ENCODE measurements at places on chromosomes 5 and 9. TPM values are rescaled to one million over a fixed set of nuclear protein-coding genes. Genes with fewer than 3 reads are reported as not detected.

SRA1 gene
- 33.2 TPM for total RNA-seq

HMGCS1 gene
- 102 TPM for total RNA-seq

SPARC gene
- 0.67 TPM for total RNA-seq

- peak overlapping the region; percentile 89 for H3K4me3 ChIP-seq
- H3K27me3 ChIP-seq: no peaks in the 10 kb centered on the region
- peak overlapping the region; percentile 96 for H3K27ac ChIP-seq
- peaks cover 54% of the 10 kb centered on the region for H3K4me1 ChIP-seq
Observed at GRCh38 chr9:70259512-70259802, 679 bp downstream of the SMC5 start.

DNA sequence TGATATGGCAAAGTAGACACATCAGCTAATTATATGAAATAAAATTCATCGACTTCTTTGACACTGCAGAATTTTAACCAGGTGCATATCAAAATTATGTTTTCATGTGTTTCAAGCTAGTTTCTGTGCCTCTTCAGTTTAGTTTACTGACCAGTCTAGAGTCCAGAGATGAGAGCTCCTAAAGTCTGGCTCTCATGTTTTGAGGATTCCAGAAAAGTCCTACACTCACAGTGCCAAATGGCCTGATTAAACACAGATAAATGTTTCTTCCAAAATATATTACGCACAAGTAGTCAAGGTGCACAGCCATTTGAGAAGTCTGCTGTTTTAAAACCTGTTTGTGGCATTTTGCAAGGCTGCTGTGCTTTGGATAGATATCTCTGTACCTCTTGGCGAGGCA is 15.6 kb downstream of the RGMB start:
- no peak overlapping the region for H3K27ac ChIP-seq
- H3K27me3 ChIP-seq: no peaks in the 10 kb centered on the region
- H3K36me3 ChIP-seq: peaks cover 2% of the 10 kb centered on the region

DNA sequence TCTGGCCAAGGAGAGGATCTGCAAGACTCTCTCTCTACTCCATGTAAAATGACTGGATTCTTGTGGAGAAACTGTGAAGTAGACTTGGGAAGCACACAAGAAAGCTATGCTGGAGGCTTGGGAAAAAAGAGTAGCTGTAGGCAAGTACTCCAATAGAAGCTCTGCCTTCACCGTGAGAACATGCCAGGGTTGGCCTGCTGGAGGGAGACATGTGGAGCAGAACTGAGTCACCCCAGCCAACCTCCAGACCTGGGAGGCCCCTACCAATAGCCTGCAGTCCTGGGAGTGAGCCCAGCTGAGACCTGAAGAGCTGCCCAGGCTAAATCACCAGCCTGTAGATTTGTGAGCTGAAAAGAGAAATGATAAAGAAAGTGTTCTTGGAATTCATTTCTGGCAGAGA is 66.6 kb downstream of the DEPDC1B start:
- H3K4me3 ChIP-seq: no peak overlapping the region
- H3K27ac ChIP-seq: no peak overlapping the region
- no peak for DNase-seq
- peaks cover 6% of the 10 kb centered on the region for H3K36me3 ChIP-seq

- no peaks in the 10 kb centered on the region for H3K4me1 ChIP-seq
- no peak overlapping the region for H3K4me3 ChIP-seq
- DNase-seq: no peak
- H3K27ac ChIP-seq: no peak overlapping the region
- no peaks in the 10 kb centered on the region for H3K36me3 ChIP-seq
Observed at GRCh38 chr5:5986492-5987178, 391.7 kb downstream of the MED10 start.

DNA sequence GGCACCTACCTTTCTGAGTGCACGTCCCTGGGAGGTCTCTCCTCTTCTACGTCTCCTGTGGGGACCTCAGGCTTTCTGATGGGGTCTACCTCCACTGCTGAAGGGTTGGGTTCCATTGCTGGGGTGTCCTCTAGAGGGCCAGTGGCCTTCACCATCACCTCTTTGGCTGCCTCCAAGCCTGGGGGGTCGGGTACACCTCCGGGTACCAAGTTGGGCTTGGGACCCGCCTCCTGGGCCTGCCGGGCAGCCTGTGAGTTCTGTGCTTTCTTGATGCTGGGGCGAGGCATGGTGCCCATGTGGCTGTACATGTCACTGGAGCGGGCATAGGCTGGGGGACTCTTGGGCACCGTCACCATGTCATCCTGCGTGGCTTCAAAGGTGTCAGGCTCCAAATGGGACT is 4.5 kb downstream of the SH2D3C start:
- DNase-seq: no peak
- peaks cover 33% of the 10 kb centered on the region for H3K36me3 ChIP-seq
- H3K4me3 ChIP-seq: no peak overlapping the region
- H3K4me1 ChIP-seq: peaks cover 42% of the 10 kb centered on the region
- H3K27me3 ChIP-seq: no peaks in the 10 kb centered on the region

- peak overlapping the region; percentile 96 for H3K27ac ChIP-seq
- H3K4me3 ChIP-seq: peak overlapping the region; percentile 48
- no peaks in the 10 kb centered on the region for H3K27me3 ChIP-seq
- peaks cover 50% of the 10 kb centered on the region for H3K36me3 ChIP-seq
Observed at GRCh38 chr5:119343766-119344165, 12.1 kb upstream of the TNFAIP8 start.

GRCh38 chr5:107556575-107556974 is 114.2 kb downstream of the EFNA5 start:
- no peaks in the 10 kb centered on the region for H3K4me1 ChIP-seq
- H3K27me3 ChIP-seq: peaks cover 4% of the 10 kb centered on the region
- H3K27ac ChIP-seq: no peak overlapping the region
- DNase-seq: no peak

Data from activated CD4-positive, alpha-beta T cell treated with anti-CD3 and anti-CD28 coated beads for 36 hours (primary cell).